ENCODE measurements at places on chromosomes 2 and 18.

GRCh38 chr2:189580241-189580651 is 340 bp downstream of the SLC40A1 start:
- peak; percentile 20 for DNase-seq

DNA sequence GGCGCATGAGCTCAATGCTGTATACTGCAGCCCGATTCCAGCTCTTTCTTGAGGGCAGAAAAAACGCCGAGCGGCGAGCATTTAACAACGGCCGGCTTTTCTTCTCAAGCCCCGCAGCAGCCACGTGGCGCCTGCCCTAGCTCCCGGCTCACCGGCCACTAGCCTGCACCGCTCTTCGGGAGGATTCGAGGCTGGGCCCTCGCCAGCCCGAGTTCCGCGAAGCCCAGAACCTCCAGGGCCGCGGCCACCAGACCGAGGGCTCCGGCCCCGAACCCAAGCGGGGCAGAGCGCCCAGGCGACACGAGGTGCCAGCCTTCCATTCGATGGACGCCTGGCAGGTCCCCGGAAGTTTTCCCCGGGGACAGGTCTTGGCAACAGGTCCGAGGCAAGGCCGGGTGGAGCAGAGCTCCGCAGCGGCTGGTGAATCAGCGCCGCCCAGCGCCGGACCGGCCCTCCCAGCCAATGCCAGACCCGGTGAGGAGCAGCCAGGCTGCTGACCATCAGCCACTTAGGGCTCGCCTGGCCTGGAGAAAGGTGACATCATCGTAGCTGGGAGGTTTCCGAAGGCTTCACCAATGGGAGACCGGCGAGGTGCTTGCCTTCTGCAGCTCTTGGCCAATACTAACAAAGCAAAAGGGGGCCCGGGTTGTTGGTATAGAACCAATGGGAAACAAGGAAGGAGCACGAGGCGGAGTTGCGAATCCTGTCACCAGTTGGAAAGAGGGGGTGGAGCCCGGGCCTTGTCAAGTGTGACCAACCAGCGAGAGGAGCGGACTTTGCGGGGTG is 552 bp upstream of the MXD1 start:
- peak; percentile 99 for DNase-seq

GRCh38 chr2:222998459-222998858 is 53.5 kb upstream of the KCNE4 start:
- DNase-seq: no peak

GRCh38 chr2:10452312-10452711 is 4.2 kb upstream of the ODC1 start:
- DNase-seq: peak; percentile 88

GRCh38 chr2:209578394-209579001 is 154.7 kb downstream of the MAP2 start:
- no peak for DNase-seq

- DNase-seq: no peak
These were observed 41.5 kb upstream of the OTOS start for GRCh38 chr2:240182001-240182400.

DNA sequence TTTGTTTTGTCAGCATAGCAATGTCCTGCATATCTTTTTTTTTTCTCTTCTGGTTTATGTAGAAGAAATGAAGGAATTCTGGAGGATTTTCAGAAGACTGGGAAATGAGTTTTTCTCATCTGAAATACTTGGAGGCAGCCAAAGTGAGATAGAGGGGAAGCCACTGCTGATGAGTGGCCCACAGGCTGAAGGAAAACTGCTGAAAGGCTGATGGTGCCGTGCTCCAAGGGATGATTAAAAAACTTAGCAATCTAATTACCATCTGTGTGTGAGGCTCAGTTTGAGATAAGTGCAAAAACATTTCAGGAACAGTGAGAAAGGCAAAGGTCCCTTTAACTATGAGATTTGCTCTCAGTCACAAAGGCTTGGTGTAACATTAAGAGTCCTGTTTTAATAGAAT is 98.5 kb downstream of the EVA1A start:
- DNase-seq: no peak

GRCh38 chr18:74942319-74942910 is 266.5 kb downstream of the PTGR3 start:
- DNase-seq: no peak

- no peak for DNase-seq
These were observed 44.0 kb downstream of the IRS1 start for GRCh38 chr2:226755631-226756030.

DNA sequence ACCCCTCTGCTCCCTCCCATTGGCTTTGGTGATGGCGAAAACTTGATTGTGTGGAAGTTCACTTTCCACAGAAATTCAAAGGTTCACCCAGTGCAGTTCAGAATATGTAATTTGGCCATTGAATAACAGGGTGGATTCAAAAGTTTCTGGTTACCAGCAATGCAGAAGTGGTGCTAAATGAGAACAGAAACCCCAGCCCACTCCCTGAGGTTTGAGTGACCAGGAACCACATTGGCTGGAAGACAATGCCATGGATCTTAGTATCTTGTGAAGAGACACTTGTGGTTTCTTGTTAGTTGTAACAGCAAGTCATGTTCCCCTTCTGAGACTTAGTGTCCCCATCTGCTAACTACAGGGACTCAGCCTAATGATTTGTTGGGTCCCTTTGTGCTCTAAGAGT is 49.8 kb downstream of the QPCT start:
- no peak for DNase-seq

GRCh38 chr2:241991299-241991698 is 121.8 kb downstream of the RTP5 start:
- no peak for DNase-seq

DNA sequence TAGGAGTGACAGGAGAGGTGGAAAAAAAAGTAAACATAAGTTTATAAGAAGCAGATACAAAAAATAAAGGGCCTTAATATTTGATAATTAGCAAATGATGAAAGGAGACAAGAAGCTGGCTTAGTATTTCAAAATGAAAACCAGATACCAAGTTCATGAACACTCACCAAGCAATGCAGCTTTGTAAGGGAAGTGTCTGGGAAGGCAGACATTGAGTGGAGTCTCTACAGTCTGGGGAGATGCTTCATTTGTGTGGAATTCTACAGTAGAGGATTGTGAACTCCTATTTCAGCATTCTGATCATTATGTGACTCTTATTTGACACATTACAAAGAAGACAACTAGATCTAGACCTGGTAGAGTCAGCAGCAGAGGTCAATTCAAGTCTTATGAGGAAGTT is 1072.7 kb downstream of the DSC3 start:
- DNase-seq: no peak

- no peak for DNase-seq
These were observed 463.7 kb downstream of the CDH2 start for GRCh38 chr18:27713037-27713737.

DNA sequence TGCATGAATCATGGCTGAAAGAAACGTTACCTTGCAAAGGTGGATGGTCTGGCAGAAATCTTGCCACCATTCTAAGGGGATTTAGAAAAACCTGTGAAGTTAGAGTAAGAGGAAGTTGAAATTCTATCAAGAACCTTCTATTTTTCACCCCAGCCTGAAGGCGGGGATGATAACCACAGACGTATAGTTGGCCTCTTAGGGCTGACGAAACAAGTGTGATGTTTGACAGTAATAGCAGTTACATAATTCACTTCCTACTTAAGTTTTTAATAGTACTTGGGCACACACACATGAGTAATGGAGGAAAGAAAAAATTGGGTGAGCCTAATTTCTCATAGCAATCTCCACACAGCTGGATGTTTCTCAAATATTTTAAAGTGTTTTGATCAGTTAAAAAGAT is 336.6 kb upstream of the SALL3 start:
- no peak for DNase-seq

DNA sequence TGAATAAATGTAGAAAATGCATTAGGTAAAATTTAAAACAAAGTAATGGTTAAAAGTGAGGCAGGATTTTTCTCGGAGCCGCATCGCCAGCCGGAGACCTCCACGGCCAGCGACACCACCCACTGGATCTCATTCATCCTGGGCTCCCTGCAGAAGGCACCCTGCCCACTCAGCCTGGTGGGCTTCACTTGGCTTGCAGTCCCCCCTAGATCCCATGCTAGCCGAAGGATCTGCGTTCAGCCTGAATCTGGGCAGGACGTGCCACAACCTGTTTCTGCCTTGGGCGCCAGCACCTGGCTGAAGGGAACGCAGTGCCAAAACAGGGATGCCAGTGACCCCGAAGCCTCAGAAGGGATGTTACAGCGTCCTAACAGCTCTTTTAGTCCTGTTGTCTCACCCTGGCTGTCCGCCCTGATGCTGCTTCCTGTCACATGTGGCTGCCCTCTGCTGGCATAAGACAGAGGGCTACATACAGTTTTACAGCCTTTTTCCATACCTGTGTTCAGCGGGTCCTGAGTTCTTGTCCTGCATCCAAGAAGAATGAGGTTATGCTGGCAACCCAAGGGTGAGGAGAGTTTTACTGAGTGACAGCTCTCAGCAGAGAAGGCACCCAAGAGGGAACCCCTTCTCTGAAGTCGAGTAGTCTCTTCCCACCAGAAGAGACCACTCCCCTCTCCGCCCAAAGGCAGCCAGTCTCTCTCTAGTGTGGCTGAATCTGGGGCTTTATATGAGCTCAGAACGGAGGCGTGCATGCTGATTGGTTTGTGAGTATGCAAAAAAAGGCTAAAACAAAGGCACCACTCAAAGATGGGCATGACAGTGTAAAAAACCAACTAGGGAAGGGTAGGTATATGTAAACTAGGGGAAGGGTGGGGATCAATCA is 173.1 kb upstream of the GYPC start:
- peak; percentile 4 for DNase-seq

DNA sequence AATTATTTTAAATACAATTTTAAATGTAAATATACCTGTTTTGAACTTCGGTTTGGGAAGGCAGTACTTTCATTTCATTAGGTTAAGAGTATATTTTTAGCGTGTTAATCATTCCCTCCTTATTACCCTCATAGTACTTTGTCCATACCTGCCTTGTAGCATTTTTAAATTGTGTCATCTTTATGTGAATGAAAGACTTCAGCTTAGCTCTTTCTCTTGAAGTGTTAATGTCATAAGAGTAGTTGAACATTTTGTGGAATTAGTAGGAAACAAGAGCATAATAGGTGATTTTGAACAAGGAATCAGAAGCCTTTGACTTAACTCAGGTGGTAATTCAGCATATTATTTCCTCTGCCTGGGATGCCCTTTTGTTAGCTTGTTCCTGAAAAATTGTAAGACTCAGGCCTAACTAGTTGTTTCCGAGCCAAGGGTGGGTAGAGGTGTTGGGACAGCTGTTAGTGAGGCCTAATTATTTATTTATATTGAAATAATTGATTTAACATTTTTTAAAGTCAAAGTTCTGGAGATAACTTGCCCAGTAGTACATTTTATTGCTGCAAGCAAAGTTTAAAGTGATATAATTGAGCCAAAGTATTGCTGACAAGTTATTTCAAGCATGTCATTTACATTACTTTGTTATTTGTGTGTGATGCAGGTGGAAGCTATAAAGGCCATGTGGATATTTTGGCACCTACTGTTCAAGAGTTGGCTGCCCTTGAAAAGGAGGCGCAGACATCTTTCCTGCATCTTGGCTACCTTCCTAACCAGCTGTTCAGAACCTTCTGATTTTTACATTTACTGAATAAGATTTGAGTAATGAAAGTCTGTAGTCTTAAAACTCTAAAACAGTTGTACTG is 38.7 kb downstream of the DDX1 start:
- no peak for DNase-seq

- DNase-seq: no peak
These were observed 8.7 kb downstream of the CYRIA start for GRCh38 chr2:16656784-16657391.

GRCh38 chr18:9901377-9901776 is 12.4 kb upstream of the VAPA start:
- no peak for DNase-seq

DNA sequence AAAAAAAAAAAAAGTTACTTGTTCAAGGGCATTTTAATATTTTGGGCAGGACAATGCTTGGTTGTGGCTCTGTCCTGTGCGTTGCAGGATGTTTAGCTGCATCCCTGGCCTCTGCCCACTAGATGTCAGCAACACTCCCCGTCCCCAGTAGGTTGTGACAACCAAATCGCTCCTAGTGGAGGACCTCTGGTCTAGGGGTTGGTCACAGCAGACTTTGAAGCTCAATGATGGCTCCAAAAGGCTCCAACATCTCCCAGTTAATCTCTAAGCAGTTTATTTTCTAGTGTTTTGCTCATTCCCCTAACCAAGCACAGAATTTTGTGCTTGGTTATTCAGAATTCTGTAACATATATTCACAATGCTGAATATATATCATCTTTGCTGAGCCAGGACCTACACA is 67.0 kb downstream of the CHRNA1 start:
- peak; percentile 80 for DNase-seq

DNA sequence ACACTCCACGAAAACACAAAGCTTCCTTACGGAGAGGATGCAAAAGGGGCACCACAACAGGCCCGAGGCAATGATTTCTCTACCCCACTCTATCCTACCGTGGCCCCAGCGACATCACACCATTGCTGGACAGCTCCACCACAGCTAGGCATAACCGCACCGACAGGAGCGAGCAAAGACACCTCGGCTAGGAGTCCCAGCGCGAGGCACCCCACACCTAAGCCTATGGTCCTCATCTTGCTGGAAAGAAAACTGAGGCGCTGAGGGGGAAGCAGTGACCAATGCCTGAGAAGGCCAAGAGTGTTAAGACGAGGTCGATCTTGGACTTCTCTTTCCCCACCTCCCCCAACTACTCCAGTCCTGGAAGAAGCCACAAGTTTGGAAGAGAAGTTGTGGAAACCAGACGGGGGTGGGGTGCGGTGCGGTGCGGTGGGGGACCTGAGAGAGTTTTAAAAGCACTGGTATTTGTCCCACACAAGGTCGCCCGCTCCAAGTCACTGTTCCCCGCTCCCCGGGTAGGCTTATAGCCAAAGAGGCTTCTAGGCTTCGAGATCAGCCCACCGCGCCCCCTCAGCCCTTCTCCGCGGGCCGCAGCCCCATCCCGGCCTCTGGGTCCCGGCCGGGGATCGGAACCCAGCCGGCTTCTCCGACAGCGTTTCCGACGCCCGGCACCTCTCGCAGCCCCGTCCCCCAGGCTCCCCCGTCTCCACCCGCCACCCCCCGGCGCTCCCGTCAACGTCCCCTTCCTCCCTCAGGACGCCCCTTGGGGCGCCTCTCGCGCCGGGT is 766 bp downstream of the PDE6D start:
- peak; percentile 27 for DNase-seq

GRCh38 chr2:143745060-143745459 is 615.8 kb downstream of the ARHGAP15 start:
- DNase-seq: no peak

DNA sequence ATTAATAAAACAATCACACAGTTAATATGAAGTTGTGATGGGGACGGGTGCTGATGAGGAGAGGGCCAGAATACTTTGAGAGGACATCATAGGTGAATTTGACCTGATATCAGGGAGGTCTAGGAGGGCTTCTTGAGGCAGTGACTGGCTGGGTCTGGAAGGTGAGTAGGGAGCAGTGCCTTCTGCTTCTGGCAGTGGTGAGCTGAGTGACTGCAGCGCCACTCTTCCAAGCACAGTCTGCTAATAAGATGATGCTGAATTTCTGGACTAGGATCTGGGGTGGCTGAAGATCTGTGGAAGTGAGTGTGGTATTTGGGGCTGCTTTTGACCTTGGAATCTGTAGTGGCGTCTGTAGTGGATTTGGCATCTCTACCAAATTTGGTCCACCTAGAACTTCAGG is 5.5 kb downstream of the DGKD start:
- DNase-seq: no peak

All from HTR-8/SVneo (cell line).